ENCODE measurements at places on chromosomes 12 and 14.

DNA sequence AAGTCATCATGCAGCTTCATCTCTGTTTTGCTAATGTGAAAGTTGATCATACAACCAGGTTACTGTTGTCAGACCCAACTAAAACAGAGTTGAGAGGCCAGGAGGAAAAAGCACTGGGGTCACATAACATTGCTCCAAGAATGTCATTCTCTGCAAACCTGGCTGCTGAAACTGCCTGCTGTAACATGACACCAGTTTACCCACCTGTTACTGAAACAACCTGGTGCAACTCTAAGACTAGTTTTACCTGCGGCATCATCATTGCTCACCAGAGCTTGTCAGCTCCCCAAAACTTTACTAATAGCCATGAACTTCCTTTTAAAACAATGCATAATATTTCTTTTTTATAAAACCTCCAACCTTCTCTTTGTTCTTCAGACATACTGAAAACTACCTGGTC is 30.7 kb upstream of the DEGS2 start:
- DNase-seq: no peak

- DNase-seq: no peak
Observed at GRCh38 chr12:25960143-25960542, 1.7 kb downstream of the RASSF8 start.

- DNase-seq: no peak
Observed at GRCh38 chr12:124994437-124994975, 1.1 kb downstream of the BRI3BP start.

DNA sequence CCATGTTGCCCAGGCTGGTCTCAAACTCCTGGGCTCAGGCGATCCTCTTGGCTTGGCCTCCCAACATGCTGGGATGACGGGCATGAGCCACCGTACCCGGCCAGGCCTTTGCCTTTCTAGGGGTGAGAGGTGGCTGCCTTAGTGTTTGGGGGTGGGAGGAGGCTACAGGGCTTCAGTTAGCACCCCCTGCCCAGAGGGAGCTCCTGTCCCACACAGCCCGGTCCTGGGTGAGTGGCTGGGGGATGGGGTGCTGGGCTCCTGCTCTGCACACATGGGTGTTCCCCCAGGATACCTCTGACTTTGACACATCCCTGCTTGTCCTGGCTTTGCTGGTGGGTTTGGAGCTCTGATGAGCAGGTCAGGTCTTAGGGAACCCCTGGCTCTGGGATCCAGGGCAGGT is 9.9 kb downstream of the ULK1 start:
- no peak for DNase-seq

GRCh38 chr12:21985155-21985554 is 43.9 kb upstream of the ABCC9 start:
- DNase-seq: no peak

All from kidney epithelial cell (primary cell).